ENCODE measurements at places on chromosomes 3 and 15. TPM values are rescaled to one million over a fixed set of nuclear protein-coding genes. Genes with fewer than 3 reads are reported as not detected.

RAB27A gene
- total RNA-seq: 19.6 TPM

RPSA gene
- 802 TPM for total RNA-seq

WWTR1 gene
- 413 TPM for total RNA-seq

GRCh38 chr3:16912400-16913263, 27.9 kb downstream of the PLCL2 start:
- DNase-seq: no peak

- peak; percentile 78 for DNase-seq
These were observed 3.8 kb downstream of the VEPH1 start for GRCh38 chr3:157499342-157499963.

GRCh38 chr15:59063042-59063441, 41.9 kb upstream of the CCNB2 start:
- DNase-seq: no peak

- DNase-seq: peak; percentile 85
These were observed 157.9 kb downstream of the MEX3B start for GRCh38 chr15:81887912-81888311.
